ENCODE measurements at places on chromosomes 4 and X. TPM values are rescaled to one million over a fixed set of nuclear protein-coding genes. Genes with fewer than 3 reads are reported as not detected.

Gene ALAS2
- total RNA-seq, result 0.79 TPM

Gene USP17L10
- not detected for total RNA-seq

Gene FRMD7
- 0.19 TPM for total RNA-seq

Gene VSIG1
- total RNA-seq, result 1.4 TPM

Gene IL21
- not detected for total RNA-seq

Gene VEGFD
- 1.5 TPM for total RNA-seq

Gene CT47B1
- not detected for total RNA-seq

Gene ING2
- total RNA-seq, result 7.8 TPM

Gene PABPC1L2B
- not detected for total RNA-seq

- DNase-seq, result no peak
These were observed 156.0 kb downstream of the SH3KBP1 start for GRCh38 chrX:19731307-19731820.

GRCh38 chrX:37504991-37505390, 66.5 kb upstream of the LANCL3 start:
- no peak for DNase-seq

- no peak for DNase-seq
These were observed 124.3 kb upstream of the DIPK2B start for GRCh38 chrX:45324941-45325340.

DNA sequence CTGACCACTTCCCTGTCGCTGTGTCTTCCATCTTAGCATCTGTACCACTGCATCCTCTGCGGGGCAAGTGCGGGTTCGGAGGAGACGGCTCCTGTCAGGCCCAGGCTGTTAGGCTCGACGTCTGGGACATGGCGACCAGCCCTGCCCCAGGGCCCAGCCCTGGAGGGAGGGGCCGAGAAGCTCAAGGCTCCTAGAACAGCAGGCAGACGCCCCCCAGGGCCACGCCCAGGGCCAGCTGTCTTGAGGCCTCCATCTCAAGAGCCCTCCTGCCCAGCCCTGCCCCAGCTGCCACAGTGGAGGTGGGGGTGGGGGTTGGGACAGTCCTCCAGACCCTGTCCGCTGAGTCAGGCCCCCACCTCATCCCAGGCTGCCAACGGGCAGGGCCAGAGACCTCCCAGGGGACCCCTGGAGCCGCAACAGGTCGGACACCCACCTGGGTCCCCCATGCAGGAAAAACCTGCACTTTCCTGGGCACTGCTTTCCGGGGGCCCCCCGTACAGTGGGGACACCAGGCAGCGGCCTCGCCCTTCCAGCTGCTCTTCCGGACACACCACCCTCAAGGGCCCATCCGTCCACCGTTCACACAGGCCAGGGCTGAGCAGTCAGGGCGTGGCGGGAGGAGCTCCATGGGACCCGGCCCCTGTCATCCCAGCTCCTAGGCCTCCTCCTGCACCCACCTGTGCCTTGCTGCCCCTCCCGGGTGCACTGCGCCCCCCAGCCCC, 83.1 kb downstream of the FAM53A start:
- DNase-seq, result no peak

DNA sequence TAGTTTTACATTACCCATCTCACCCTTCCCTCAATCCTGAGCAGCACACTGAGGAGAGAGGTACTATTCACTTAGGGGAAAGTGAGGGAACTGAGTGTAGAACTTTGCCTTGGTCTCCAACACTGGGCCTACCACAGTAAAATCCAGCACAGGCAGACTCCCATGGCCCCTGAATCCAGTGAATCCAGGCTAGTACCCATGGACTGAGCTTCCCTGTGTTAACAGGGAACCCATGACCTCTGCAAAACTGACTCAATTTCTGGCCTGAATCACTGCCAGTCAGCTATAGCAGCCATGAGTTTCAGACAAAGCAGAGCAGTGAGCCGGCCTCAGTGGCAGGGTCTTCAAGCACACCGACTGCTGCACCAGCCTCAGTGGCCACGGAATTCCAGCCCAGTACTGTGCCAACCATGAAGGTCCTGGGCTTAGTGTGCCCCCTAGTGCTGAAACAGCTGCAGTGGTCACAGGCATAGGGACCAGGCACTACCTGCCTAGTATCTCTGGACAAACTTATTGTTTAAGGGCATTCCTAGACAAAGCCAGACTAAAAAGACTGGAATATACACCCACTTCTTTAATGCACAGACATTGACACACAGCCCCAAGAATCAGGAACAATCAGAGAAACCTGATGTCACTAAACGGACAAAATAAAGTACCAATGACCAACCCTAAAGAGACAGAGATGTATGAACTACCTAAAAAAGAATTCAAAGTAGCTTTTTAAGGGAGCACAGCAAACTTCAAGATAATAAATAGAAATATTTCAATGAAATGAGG, 127.4 kb upstream of the RPL34 start:
- no peak for DNase-seq

DNA sequence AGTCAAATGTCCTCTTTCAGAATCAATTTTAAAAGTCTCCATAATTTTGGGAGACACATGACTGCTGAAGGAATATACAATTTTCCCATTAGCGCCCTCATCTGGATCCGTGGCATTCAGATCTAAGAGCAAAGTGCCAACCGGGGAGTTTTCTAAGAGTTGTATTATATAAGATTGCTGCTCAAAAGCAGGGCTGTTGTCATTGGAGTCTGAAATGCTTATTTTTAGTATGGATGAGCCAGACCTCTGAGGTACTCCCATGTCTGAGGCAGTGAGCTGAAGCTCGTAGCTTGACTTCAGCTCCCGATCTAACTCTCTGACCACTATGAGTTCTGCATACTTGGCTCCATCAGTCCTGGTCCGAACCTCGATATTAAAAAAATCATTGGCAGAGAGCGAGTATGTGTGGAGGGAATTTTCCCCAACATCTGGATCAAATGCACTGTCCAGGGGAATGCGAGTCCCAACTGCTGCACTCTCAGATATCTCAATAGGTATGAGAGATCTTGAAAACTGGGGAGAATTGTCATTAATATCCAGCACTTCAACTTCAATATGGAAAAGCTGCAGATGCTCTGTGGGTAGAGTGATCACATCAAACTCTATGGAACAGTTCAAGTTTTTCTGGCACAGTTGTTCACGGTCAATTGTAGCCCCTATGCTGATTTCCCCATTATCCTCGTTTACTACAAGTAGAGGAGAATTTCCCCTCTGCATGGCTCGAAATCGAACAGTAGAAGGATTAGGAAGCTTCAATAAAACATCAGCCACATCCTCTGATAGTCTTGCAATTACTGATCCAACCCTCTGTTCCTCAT, 917 bp downstream of the PCDH18 start:
- peak; percentile 41 for DNase-seq

DNA sequence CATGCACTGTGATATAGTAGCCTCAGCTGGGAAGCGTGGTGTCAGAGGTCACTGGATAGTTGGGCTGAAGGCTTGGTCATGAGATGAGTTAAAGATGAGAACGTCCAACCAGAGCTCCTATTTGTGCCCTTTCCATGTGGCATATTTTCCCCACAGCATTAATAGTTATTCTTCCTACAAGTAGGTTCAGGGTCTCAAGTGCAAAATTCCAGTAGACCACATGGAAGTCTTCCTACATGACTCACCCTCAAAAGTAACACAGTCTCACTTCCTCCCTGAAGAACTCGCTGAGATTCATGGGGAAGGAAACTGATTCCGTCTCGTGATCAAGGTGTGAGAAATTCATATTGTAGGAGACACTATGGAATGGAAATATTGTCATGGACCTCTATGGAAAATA, 1212.5 kb upstream of the PRKX start:
- no peak for DNase-seq

DNA sequence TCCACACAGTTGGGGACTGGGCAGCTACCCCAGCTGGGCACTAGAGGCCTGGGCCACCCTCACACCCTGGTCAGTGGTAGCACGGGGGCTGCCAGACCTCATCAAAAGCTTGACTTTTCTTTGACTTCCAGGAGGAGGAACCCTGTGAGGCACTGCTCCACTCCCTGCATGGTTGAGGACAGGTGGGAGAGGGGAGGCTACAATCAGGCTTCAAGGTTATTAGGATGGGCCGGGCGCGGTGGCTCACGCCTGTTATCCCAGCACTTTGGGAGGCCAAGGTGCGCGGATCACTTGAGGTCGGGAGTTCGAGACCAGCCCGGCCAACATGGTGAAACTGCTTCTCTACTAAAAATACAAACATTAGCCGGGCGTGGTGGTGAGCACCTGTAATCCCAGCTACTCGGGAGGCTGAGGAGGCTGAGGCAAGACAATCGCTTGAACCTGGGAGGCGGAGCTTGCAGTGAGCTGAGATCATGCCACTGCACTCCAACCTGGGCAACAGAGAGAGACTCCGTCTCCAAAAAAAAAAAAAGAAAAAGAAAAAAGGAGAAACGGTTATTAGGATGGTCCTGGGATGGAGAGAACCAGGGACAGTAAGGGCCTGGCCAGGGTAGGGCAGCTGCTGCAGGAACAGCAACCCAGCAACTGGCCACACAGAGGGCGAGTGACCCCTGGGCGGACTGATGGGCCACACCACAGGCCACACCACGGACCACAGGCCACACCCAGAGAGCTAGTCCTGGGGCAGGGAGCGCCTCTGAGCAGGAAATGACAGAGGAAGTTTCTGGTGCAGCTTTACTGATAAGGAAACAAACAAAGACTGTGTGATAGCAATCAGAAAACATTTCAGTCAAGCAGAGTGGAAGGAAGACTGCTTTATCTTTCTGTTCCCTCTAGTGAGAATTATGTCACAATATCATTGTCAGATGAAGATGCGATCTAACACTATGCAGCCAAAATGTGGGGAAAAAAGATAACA, 20.5 kb upstream of the OPN1LW start:
- DNase-seq, result no peak

DNA sequence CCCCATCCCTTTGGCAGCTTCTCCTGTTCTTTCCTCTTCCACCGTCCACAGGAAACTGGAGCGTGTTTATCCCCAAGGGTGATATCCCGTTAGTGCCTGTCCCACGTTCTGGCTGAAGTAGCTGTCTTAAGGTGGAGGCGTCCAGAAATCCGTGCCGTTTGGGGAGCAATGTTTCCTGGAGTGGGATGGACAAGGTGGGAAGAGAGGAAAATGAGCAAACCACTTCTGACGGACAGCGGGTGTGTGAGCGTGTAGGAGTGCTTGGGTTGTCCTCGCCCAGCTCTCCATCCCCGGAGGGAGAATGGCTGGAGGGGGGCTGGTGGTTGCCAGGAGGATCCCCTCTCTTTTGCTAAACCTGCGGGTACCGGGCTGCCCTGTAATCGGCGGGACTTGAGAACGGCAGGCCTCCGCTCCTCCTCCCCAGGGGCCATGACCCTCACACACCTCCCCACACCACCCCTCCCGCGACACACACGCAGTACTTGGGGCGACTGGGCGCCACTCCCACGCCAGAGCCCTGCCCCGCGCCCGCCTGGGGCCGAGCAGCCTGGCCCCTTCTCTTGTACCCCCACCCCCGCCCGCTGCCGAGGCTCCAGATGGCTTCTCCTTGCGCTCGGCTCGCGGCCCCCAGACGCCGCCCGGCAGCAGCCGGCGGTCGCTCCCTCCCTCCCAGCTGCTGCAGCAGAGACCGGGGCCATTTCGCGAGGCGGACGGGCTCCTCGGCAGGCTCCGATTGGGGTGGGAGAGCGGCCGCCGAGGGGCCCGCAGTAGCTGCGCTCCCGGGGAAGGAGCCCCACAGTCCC, 13.9 kb upstream of the PRDM8 start:
- peak; percentile 69 for DNase-seq

DNA sequence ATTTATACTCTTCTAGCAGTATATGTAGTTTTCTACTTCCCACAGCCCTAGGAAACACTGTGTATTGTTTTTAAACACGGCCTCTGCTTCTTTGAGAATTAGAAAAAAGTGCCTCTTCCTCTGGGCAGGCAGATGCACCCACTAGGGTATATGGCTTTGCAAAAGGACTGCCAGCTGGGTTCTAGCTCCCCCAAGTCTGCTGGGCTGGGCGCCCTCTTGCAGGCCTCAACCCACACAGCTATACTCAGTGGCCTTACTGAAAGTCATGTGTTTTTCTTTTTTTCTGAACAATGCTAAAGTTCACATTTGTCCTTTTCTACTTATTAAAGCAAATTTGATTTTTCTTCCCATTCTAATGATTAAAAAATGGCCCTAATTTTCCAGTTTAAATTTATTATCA, 35.5 kb upstream of the BMPR1B start:
- no peak for DNase-seq

- no peak for DNase-seq
These were observed 39.6 kb downstream of the HTRA3 start for GRCh38 chr4:8308856-8309771.

Measured in kidney (tissue), 22 donors.